ENCODE measurements at places on chromosomes 5 and 9. TPM values are rescaled to one million over a fixed set of nuclear protein-coding genes. Genes with fewer than 3 reads are reported as not detected.

The DPYSL3 gene
- total RNA-seq = 24.8 TPM

DNA sequence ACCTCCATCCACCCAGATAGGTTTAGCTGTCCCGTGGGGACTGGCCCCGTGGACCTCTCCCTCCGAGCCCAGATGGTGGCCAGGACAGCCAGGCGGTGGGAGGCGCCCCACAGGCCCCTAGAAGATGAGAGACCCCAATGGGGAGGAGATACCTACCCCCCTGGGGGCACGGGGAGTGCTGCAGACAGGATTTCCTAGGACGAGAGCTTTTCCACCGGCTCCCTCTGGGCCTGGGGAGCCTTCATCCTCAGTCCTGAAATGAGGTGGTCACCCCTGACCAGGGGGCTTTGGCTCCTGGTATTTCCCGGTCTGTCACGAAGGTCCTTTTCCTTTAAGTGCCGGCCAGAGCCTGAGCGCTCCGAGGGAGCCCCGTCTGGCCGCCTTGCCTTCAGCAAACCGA, 46.8 kb downstream of the MRPL36 start:
- no peak for DNase-seq

DNA sequence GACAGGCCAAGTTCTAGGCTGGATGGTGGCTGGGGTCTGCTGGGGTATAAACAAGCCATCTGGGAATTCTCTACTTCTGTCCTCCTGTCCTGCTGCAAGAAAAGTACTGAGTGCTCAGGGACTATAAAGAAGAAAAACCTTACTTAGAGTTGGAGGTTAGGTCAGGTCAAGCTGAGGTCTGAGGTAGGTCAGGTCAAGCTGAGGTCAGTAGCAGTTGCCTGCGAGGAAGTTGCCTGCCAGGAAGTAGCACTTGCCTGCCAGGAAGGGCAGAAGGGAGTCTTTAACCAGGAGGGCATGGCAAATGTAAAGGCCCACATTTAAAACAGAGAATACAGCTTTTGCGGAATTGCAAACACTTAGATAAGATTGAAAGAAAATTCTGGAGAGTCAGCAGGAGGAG, 51.3 kb upstream of the PRLR start:
- no peak for DNase-seq

DNA sequence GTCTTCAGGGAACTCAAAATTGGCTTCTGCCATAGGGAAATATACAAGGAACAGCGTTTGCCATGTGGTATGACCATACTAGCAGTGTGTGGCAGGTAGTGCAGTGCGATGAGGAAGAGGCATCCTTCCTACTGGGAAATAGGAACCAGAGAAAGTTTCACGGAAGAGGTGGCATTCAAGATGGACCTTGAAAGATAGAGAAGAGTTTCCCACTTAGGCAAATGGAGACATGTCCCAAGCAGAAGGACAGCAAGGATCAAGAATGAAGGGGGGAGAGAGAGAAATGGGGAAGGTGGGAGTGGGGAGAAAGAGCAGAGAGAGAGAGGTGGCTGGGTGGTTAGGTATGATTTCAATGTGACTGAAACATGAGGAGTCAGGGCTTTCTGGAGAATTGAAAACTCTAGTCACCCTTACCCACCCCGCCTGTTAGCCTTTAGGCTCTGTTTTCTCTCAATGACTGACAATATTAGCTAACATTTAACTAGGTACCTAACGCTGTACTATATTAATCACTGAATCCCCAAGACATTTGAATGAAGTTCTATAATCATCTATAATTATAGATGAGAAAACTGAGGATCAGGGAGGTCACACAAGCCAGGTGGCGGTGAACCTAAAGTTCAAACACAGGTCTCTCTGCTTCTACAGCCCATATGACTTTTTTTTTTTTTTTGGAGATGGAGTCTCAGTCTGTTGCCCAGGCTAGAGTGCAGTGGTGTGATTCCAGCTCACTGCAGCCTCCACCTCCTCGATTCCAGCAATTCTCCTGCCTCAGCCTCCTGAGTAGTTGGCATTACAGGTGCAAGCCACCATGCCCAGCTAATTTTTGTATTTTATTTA, 171.3 kb downstream of the NR3C1 start:
- no peak for DNase-seq

The VCAN gene
- 0.90 TPM for total RNA-seq
